Stimulated activated naive CD8-positive, alpha-beta T cell treated with anti-CD3 and anti-CD28 coated beads, Interleukin-15, Interleukin-2, amounts not matched to agents 100 U/mL and 50 U/mL, for 24 hours (primary cell): ENCODE measurements at places on chromosomes 12 and 14.

DNA sequence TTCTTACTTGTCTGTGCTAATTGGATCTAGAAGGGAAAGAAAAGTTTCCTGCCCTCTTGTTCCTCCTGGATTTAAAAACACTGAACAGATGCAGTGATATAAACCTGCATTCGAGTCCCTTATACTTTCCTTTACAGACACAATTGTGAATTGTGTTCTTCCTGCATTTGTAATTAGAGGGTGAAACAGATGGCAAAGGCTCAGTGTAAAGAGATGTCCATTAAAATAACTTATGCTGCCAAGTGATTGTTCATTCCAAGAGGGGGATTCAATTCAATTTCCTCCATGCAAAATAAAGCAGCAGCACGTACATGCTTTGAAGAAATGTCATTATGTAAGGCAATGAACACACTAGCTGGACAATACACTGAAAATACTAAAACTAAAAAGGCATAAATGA is 248.3 kb upstream of the LRIG3 start:
- no peak for DNase-seq

GRCh38 chr12:59651229-59651920 is 55.5 kb downstream of the SLC16A7 start:
- no peak for DNase-seq

- no peak for DNase-seq
Observed at GRCh38 chr12:88994537-88994936, 357.8 kb downstream of the DUSP6 start.

DNA sequence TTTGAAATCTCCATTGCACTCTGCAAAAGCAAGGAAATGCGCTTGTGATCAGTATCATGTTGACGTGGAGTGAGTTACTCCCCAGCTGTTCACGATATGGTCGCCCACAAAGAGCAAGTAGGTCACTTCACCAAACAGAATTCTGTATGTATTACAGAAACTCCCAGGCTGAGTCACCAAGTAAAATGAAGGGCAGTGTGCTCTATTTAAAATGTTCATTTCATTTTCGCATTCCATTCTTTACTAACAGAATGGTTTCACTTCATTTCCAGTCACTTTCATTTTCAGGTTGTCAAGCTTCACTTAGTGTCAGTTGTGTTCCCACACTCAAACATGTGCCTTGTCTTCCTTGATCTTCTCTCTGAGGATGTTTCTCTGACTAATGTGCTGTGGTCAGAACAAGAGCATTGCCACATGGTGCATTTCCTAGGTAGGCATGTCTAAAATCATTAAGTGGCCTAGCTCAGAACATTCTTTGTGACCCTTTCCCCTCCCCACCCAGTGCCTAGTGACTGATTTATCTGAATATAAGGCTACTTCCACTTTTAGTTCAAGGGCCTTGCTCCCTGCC is 391.2 kb downstream of the RAD51B start:
- peak; percentile 32 for DNase-seq

- no peak for DNase-seq
Observed at GRCh38 chr14:36976571-36977023, 195.8 kb downstream of the SLC25A21 start.
